ENCODE measurements at places on chromosomes 4 and X.

DNA sequence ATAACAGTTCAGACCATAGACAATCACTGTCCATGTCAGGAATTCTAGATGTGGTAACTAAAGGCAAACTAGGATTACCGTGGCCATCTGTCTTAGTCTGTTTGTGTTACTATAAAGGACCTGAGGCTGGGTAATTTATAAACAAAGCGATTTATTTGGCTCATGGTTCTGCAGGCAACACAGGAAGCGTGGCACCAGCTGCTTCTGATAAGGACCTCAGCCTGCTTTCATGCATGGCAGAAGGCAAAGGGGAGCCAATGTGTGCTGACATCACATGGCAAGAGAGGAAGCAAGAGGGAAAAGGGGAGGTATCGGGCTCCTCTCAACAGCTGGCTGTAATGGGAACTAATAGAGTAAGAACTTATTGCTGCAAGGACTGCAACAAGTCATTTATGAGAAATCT lies 376.7 kb downstream of the GPM6A start:
- no peak for DNase-seq

DNA sequence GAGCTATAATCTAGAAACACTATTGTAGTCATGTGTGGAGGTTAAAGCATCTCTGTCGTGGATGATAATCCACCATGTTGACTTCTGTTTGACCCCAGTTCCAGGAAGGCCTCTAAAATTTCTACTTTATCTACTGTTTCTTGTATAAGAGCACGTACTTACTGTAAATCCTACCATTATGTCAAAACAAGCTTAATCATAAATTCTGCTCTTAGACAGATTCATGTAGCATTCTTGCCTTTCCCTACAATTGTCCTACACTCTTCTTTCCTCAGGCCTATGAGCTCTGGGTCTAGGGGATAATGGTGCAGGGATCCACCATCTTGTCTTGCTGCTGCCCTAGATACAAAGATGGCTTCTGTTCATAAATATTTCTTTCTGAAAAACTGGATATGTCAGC lies 2594.3 kb downstream of the ARAP2 start:
- DNase-seq, result no peak

DNA sequence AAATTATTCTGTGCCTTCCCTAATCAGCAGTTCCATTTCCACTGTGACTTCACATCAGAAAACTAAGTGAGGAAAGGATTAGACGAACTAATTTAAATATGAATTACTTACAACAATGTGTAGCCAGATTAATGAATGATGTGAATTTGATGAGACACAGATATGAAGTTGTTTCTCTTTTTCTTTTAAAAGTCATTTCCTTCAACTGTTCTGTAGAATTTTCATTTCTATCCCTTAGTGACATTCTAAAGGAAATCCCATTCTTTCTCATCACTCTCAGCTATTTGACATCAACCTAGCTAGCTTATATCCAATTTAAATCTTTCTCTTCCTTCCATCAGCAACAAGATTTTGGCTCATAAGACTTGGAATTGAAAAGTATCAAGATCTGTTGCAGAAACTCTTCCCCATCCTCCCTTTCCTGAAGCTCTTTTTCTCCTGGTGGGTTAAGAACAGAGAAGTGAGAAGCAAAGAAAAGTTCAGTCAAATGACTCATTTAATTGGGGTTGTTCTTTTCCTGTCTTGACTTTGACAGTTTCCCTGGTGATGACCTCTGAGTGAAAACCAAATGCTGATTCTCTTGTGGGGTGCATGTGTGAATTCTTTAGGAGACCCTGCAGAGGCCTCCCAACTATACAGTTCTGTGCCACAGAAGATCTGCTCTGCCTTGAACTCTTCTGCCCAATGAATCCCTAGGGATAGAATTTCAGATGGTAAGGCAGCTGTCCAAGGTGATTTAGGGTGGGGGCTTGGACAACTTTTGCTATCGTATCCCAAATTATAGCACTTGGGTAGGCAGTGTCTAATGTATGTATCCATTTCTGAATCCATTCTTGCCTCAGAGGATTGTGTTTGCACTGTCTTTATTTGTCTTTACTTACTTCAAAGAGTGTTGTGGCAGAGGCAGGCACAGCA lies 232.5 kb upstream of the GPRIN3 start:
- no peak for DNase-seq

- DNase-seq, result no peak
These were observed 255.2 kb downstream of the COX7B2 start for GRCh38 chr4:46653842-46654241.

DNA sequence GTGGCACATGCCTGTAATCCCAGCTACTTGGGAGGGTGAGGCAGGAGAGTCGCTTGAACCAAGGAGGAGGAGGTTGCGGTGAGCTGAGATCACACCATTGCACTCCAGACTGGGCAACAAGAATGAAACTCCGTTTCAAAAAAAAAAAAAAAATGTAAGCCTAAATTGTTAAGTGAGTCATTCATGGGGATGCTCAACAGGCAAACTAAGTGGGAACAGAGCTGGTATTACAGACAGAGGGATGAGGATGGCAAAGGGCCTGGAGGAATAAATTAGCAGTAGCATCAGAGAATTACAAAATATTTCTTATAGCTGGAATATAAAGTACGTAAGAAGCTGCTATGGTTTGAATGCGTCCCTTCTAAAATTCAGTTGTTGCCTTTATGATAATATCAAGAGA lies 43.4 kb upstream of the OGT start:
- DNase-seq, result no peak

DNA sequence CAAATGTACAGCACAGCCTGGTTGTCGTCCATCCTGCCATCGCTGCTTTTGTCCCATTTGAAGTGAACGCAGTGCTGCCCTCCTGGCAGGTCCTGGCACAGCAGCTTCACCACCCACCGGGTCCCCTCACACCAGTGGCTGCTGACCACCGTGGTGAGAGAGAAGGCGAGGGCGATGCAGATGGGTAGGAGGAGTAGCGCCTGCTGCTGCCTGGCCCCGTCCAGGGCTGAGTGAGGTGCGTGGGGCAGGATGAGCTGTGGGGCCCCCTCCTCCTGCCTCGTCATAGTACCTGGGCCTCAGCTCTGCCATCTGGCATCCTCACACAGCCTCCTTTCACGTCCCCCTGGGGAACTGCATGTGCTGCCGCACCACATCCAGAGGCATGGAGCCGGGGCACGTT lies 1.8 kb downstream of the DCAF8L2 start:
- DNase-seq, result no peak

GRCh38 chr4:102567427-102567826 lies 66.3 kb downstream of the NFKB1 start:
- DNase-seq, result no peak

- DNase-seq, result no peak
These were observed 752.9 kb downstream of the TRAM1L1 start for GRCh38 chr4:116332508-116332907.

DNA sequence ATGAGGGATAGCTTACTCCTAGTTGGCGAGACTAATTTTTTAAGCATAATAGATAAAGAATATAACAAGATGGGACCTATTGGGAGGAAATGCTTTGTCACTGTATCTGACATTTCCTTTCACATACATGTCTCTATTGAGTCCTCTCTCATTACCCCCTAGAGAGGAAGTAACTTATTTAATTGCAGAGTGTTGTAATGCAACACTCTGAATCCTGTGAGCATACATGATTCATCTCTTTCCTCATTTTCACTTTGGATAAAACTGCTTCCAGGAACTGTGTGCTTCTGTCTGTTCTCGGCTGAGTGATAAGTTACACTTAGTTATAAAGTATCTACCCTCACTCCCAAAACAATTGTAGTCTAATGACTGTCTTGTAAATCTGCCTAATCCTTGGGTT lies 266.1 kb upstream of the ANXA10 start:
- DNase-seq, result no peak

GRCh38 chrX:115679460-115679859 lies 118.5 kb downstream of the PLS3 start:
- DNase-seq, result no peak

GRCh38 chrX:68177542-68177941 lies 255.8 kb downstream of the OPHN1 start:
- DNase-seq, result no peak

DNA sequence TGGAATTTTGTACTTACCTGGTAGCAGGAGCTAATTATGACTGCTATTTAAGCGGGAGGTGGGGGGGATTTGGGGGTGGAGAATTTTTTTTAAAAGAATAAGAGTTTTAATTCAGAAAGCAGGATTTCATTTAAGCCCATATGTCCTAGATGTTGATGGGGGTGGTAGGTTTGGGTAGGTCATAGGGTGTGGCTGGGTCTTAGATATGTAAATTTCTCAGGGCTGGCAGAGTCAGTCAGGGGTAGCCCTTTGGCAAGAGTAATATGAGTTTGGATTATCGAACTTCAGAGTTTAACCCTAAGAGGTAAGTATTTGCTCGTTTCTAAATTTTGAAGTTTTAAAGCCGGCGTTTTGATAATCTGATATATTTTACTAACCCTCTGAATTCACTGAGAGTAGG lies 35.2 kb upstream of the COX18 start:
- DNase-seq, result no peak

DNA sequence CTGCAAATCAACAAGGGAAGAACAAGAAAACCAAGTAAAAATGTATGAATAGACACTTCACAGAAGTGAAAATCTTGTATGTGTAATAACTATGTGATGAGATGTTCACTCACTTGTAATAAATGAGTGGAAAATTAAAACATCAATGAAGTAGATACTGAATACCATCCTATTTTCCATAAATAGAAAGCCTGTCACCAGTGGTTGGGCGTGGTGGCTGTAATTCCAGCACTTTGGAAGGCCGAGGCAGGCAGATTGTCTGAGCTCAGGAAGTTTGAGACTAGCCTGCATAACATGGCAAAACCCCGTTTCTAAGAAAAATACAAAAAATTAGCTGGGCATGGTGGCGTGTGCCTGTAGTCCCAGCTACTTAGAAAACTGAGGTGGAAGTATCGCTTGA lies 53.5 kb upstream of the SOD3 start:
- no peak for DNase-seq

GRCh38 chrX:2690856-2691542 lies at the start of gene CD99:
Gene CD99 (plus strand): TSS chrX:2691295. CDS start chrX:2691361, 66 bp downstream.
- DNase-seq, result no peak

- DNase-seq, result no peak
These were observed 19.0 kb downstream of the SMPX start for GRCh38 chrX:21738950-21739287.

GRCh38 chr4:23614284-23614892 lies 275.5 kb downstream of the PPARGC1A start:
- DNase-seq, result no peak
